CD4-positive, alpha-beta T cell treated with Interleukin-6 at 100 ng/mL for 8 hours (primary cell): ENCODE measurements at places on chromosomes 13 and 19.

GRCh38 chr19:36215276-36216123, 594 bp downstream of the ZNF146 start:
- no peak for DNase-seq

- no peak for DNase-seq
Measured at GRCh38 chr19:33296488-33296971, 5.8 kb downstream of the CEBPA start.

DNA sequence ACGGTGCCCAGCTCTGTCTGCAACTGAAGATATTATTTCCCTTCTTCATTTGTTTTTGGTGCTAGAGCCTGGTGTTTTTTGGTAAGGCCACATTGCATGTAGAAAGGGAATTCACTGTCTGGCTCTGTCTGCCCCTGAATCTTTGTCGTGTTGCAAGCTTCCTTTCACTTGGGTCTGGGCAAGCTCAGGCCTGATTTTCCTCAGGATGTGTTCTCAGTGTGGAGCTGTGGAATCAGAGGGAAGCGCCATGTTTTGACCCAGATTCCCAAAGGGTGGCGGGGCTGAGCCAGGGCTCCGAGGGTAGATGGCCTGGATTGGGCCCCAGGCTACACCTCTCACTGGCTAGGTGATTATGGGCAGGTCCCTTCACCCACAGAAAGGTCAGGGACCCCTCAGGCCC, 8.6 kb downstream of the PRKCSH start:
- DNase-seq, result no peak

DNA sequence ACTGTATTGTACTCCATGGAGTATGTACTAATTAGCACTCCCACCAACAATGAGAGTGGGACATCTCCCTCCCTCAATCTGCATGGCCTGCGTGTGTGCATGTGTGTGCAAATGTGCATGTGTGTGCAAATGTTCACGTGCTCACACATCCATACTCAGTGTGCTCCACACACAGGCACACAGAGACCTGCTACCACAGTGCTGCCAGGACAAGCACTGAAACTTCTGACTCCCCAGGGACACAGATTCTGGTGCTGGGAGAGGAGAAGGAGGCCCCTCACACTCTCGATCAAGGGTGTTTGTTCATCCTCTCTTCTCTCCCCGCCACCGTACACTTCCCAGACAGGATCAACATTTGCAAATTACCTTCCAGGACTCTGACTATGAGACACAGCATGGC, 37.8 kb upstream of the ZNF507 start:
- DNase-seq, result no peak

- no peak for DNase-seq
Measured at GRCh38 chr13:66927562-66927961, 302.6 kb downstream of the PCDH9 start.

- DNase-seq, result no peak
Measured at GRCh38 chr13:48448285-48448958, 35.5 kb upstream of the LPAR6 start.

DNA sequence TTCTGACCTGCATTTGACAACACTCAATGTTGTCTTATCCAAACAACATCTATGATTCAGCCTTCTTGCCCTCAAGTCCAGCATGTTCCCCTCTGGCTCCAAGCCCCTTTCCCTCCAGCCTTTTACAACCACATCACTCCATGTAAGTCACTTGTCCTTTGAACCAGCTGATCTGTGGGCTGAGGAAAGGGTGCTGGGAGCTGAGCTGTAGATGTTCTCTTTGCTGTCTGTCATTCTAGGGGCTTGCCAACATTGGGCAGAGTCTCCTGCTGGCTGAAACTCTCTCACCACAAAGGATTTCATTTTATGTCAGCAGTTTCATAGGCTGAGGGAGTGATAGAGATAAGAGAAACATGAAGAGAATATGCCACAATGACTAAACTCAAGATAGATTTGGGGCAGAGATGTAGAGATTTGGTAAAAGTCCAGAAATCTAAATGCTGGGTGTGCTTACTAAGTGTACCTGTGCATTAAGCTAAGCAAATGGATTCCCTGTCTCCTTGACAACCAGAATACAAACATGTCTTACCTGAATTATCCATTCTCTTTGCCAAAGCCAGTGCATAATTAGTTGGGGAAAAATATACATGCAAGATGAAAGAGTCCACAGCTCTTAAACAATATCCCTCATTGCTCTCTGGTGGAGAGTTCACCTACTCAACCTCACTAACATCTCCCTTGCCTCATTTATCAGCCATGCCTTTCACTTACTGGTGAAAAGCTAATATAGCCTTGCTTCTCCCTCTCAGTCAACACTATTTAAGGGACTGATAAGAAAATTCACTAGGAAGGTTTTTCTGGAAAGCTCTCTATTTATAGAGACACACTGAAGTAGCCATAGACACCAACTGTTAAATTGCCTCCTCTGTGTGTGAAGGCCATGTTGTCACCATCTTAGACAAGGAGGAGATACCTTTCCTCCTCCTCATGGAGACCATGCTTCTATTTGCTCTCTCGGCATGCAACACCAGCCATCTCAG, 175.5 kb upstream of the SERP2 start:
- no peak for DNase-seq

DNA sequence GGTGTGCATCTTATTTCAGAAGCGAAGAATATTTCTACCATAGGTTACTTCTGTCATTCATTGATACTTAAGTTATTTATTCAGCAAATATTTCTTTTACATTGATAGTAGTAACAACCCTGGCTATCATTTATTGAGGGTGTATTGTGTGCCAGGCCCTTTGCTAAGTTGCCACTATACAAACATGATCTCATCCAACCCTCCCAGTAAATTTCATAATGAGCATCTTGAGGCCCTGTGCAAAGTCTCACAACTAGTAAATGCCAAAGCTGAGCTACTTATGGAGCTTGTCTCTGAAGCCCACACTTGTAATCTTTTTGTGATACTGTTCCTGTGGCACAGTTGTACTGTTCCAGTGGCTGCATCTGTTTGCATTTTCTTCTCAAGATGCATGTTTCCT, 36.1 kb downstream of the RNASEH2B start:
- no peak for DNase-seq

DNA sequence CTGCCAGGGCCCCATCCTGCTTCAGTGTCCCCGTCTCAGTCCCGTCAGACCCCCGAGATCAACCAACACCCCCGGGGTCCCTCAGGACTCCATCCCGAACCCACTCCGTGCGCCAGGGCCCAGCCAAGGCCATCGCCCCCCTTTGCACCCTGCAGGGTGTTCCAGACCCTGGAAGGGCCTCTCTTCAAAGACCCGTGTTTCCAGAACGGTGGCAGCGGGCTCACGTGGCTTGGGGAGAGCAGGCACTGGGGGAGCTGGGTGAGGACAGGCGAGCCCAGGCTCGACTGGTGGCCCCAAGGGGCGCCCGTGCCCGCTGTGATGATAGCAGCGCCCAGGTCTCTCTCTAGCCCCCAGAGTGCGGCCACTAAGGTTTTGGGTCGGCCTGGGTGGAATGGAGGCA, 1.4 kb downstream of the KASH5 start:
- DNase-seq, result no peak

GRCh38 chr13:94703271-94703670, 9.1 kb downstream of the SOX21 start:
- DNase-seq, result no peak

- DNase-seq, result no peak
Measured at GRCh38 chr13:91904005-91904404, 505.6 kb downstream of the GPC5 start.

DNA sequence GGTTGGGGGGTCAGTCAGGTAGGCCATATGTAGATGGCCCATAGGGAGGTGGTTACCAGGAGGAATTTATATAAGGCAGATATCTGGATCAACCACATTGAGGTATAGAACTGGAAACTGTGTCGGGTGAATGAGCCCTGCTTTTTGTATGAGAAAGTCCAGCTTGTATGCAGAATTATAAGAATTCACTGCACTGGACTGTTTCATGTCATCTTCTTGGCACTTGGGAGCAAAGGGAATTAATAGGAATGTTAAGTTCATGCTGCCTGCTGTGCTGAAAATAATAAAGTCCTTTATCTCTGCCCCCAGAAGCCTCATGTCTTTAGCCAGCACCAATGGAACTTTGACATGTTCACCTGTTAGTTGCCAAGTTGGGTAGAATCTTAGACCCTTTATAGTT, 12.3 kb downstream of the BORA start:
- no peak for DNase-seq

DNA sequence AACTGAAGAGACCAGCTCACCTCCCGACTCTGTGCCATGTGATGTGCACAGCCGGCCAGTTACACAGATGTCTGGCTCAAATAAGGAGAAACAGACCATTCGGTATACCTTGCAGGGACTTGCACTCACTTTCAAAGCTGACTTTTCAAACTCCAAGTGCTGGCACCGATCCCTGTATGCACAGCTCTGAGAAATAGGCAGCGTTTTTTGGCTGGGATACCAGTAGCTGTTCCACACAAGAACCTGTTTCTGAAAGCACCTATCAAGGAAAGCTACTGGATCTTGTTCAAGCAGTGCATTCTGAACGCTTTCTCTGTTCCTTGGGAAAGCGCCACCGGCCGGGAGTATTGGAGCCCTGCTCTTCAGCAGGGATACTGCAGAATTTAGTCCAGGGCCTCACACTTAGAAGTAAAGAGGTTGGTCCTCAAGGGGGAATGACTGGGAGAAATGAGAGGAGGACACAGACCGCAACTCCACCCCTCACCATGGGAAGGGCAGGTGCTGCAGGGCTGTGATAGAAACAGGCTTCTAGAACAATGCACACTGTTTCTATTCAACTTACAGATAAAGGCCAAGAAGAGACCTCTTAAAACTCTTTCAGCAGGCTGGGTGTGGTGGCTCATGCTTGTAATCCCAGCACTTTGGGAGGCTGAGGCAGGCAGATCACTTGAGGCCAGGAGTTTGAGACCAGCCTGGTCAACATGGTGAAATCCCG, 53.6 kb upstream of the PABPC3 start:
- DNase-seq, result no peak

DNA sequence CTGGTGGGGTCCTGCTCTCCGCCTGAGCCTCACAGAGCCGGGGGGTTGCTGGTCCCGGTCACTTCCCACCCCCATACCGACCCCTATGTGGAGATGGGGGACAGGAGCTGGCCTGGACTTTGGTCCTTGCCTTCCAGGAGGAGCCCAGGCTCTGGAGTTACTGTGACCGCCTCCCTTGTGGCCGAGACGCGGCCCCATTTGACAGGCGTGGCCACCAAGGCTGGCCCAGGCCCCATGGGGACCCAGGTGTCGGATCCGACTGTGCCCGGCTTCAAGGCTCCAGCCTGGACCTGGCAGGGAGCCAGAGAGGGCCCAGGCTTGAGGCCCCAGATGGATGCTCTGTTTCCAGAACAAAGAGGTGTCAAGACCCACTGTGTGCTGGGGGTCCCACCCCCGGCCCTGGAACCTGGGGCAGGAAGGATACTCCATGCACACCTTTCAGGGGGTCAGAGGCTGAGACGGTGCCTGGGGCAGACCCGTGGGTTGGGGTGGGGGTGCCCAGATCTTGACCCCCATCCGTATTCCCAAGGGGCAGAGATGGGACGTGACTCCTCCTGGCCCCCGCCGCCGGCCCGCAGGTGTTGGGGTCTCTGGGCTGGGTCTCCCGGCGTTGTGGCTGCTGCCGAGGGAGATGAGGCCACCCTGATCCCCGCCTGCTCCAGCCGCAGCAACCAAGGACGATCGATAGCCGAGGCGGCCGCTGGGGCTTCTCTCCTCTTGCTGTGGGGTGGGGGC, 47.8 kb upstream of the TCF3 start:
- no peak for DNase-seq

- DNase-seq, result no peak
Measured at GRCh38 chr13:100483841-100484381, 104.7 kb downstream of the GGACT start.
